CD4-positive, alpha-beta T cell treated with Interferon alpha-2 for 1 hour (primary cell): ENCODE measurements at places on chromosomes 2 and 18.

- no peak for DNase-seq
These were observed 283.7 kb upstream of the VWC2L start for GRCh38 chr2:214127170-214127569.

GRCh38 chr2:65351948-65352595, 80.3 kb downstream of the SPRED2 start:
- no peak for DNase-seq

DNA sequence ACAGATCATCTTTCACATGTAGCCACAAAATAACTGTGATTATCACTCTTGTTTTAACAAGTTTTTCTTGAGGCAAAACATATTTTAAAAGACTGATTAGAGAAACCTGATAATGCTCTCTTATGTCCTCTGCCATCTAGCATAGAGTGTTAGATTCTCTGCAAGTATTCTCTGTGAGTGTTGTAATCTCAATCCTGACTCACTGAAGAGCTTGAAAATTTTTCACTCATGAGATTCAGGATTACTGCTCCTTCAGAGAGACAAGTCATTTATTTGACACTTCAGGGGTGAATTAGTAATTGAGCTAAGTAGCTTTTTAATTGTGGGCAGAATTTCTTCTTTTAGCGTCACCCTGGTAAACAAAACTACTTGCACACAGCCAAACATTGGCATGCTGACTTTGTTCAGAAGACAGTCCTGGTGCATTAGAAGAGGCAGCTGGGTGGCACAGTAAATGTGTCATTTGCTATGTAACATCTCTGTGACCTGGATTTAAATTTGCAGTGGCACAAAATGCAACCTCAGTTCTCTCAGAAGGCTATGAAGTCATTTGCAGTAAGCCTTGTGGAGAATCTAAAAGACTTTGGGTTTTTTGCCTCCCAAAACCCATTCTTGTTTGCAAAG, 172.9 kb downstream of the LRP1B start:
- no peak for DNase-seq

GRCh38 chr18:13492314-13492713, 234.0 kb downstream of the FAM210A start:
- DNase-seq, result no peak

- no peak for DNase-seq
These were observed 9.5 kb downstream of the SLC1A4 start for GRCh38 chr2:64998658-64999061.

DNA sequence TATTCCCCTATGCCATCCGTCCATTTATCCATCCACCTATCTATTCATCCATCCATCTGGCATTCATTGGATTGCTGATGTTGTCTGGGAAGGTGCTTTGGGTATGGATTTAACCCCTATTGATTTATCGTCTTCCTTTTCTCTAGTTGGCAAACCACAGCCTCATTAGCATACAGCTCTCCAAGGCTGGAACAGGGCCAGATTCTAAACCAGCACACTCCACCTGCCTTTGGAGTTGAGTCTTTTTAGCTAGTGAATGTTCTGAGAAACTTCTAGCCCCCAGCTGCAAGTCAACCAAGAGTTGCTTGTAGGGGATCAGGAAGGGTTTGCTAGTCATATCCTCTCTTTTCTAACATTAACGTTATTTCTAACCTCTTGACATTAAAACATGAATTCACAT, 90.7 kb downstream of the NRP2 start:
- DNase-seq, result no peak

DNA sequence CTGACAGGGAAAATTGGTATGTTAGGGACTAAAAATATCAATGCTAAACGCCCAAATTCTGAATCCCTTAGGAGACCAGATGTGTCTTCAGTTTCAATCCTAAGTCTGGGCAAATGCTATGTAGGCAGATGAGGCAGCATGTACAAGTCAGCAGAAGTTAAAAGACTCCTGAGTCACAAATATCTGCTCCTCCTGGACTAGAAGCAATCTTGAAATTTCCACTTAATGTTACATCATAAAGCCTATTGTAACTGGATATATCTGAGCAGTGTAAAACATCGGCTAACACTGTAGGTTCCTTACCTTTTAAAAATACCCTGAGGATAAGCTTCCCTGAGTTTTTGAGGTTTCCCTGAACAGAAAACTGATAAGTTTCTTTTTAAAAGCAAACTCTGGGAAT, 1087.6 kb upstream of the PIK3C3 start:
- no peak for DNase-seq

DNA sequence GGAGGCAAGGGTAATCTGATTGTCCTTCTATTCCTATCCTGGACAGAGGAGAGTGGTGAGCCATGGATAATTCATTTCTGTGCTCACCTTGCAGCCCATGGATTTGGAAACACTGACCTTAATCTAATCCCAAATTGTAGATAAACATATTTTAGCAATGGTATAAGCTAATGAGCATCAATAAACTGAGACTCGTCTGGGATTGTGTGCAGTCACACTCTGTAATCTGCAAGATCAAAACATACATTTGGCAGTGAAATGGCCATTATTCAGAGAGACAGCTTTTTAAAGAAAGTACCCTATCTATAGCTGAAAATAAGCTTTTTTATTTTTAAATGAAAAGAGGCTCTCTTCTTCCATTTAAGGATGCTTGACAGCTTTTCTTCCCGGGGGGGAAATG, 506.5 kb downstream of the NRXN1 start:
- no peak for DNase-seq

GRCh38 chr2:157420771-157421323, 23.0 kb downstream of the CYTIP start:
- peak; percentile 65 for DNase-seq

DNA sequence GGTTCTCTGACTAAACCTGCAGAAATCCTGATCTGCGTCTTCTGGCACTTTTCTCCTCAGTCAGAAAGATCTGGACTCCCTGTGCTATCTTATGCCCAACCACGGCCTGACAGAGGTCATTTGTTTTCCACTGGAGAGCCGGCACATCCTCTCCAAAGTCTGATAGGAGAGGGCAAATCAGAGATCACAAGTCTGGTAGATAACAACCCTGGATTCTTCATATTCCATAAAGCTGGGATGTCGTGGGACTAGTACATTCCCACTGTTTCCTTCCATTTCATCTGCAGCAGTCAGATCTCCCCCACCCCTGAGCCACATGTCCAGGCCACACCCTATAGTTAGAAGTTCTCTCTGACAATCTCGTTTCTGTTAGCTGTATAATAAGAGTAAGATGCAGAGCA, 157.0 kb downstream of the MGAT5 start:
- no peak for DNase-seq

DNA sequence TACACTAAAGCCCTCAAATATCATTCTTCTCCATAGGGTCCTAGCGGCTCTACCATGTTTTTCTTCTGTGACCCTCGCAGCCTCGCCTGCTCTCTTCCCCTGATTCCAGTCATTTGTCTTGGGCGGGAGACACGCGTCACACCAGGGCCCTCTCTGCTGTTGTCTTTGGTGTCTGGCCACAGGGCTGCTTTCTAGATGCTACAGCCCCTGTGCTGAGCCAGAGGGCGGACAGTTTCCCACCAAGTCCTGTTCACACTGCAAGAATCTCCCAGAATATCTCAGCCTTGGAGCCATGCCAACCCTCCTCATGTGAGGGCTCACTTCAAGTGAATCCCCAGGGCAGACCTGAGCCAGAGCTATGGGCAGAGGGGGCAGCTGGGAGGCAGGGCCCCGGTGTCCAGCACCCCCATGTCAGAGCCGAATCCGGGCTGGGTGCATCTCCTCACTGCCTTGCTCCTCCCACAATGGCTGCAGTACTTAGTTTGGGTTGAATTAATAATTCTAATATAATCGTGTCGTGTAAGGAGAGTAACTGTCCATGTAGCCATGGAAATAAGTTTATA, 42.1 kb downstream of the DIPK1C start:
- DNase-seq, result no peak

- DNase-seq, result no peak
These were observed 687.0 kb downstream of the BCL11A start for GRCh38 chr2:59866436-59866835.

DNA sequence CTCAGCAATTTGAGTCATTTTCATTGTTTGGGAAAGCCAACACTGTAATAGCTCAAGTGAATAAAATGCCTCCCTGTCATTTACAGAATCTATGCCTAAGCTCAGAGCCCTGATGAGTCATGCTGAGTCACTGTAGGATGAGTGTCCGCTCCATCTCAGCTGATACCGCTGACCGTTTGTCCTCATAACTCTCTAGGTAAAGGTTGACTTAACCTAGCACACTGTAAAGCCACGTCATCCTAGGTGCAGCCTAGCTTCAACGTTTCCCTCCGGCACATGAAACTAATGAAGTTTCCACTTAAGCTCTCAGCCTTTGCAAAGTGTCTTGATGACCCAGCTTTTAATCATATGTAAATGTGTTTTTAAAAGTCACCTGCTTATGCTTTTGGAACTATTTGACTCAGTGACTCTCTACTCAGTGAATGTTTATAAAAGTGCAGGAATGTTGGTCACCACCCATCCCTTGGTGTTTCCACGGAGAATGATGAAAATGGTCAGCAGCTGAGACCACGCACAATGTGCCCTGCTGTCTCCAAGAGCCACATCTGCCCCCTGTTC, 154.0 kb downstream of the PMAIP1 start:
- DNase-seq, result no peak

- DNase-seq, result no peak
These were observed 96.8 kb upstream of the CDC42EP3 start for GRCh38 chr2:37767959-37768925.

DNA sequence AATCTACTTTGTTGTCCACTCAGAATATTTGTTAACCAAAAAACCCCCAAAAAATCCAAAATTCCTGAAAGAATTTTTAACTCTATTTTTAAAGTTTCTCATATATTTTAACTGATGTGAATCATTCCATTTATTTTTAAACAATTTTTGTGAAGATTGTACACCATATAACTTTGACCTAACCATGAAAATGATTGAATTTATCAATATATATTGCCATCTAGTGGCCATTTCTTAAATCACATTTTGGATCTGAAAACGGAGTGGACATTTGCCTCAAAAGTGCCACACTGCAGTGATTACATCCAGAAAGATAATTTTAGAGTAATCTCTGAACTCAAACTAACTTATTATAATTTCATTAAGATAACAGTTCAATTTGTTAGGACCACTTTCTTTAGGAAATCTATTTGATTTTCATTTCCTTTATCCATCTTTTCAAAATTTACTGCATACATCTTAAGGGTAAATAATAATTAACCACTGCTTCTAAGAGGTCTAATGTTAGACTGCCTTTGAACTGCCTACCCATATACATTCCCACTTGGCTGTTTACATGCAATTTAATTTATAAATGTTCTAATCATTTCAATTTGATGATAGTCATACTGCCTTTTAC, 71.1 kb downstream of the DSC3 start:
- DNase-seq, result peak; percentile 25

GRCh38 chr2:234983011-234983726, 31.4 kb downstream of the SH3BP4 start:
- no peak for DNase-seq

- no peak for DNase-seq
These were observed 122.1 kb downstream of the MGAT5 start for GRCh38 chr2:134375935-134376334.

DNA sequence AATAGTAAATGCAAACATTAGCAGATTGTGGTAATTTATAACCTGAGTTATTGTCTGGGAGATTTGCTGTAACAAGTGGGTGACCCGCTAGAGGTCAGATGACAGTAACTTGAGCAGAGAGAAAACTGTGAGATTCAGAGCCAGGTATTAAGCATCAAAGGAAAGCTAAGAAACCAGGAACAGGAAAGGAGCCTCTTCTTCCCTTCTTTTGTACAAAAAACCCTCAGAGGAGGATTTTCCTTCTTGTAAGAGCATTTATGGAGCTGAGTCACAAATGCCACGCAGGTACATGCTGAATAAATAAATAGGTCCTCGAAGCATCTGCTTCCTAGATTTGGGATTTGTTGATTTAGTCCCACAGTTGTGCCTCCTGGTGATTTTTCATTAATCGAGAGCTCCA, 146.5 kb downstream of the SH3BP4 start:
- no peak for DNase-seq

DNA sequence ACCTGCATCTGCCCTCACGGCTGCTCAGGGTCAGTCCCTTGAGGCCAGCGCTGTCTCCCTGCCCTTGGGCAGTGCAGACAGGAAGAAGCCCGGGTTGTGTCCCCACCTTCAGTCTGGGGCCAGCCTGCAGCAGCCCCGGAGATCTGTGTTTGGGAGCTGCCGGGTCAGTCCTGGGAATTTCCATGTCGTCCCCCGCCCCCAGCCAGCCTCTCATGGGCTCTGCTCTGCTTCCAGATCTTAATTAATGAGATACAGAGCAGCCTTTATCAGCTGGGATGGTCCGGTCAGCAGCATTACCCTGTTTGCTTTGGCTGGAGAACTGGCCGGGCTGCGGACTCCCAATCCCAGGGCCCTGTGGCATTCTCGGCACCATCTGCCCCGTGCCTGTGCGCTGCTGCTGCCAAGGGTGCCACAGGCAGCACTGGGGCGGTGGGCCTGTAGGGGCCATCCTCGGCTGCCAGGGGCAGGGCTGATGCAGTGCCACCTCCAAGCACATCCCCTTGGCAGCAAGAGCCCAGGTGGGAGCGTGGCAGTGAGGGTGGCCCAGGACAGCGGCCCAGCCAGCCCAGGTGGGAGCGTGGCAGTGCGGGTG, 2.4 kb downstream of the BOK start:
- DNase-seq, result no peak

DNA sequence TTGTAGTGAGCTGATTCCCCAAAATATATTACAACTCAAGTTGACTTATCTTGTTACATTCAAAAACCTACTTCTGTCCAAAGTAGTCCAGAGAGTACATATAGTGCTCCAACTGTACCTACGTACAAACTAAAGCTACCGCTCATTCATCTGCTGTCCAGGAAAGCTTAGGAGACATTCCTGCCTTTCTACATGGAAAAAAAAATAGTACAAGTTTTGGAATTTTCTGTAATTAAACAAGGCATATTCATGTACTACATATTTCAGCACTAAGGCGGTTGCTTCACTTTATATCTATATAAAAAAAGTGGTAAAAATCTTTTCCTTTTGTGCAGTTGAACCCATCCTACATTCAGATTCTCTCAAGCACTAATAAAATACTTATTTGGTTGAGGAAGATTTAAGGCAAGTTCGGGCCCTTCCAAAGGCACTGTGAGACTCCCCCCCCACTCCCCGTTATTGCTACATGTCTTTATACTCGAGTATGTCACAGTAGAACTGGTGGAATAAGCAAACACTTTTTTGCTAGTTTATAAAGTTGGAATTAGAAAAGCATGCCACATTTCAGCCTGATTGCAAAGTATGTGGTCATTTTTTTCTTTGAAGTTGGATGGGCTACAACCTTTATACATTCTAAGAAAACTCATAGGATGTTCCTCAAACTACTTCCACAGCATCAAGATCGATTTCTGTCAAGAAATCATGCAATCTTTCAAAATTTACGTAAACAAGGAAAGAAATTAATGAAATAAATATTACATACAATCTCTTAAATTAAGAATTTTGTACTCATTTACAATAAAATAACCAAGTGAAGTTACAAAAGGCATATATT, 3.7 kb downstream of the ZFP36L2 start:
- DNase-seq, result no peak
